NCI-H69 (cell line): ENCODE measurements at places on chromosomes 5 and 9.

- peak; percentile 10 for DNase-seq
Observed at GRCh38 chr5:29960323-29960722, 1233.2 kb upstream of the CDH6 start.

GRCh38 chr5:99706160-99706559, 777.4 kb upstream of the CHD1 start:
- no peak for DNase-seq

DNA sequence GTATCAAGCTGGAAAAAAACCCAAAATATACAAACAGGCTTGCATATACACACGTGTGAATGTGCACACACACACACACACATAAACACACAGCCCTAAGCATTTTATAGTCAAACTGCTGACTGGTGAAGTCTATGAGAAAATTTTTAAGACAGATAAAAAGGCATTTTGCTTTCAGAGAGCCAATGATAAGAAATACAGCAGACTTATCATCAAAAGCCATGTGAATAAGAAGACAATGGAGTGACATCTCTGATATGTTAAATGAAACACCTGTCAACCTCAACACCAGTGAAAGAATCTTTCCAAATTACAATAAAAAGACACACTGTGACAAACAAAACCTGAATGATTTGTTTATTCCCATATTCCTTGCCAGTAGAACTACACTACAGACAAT, 233.3 kb downstream of the CDH9 start:
- peak; percentile 11 for DNase-seq

DNA sequence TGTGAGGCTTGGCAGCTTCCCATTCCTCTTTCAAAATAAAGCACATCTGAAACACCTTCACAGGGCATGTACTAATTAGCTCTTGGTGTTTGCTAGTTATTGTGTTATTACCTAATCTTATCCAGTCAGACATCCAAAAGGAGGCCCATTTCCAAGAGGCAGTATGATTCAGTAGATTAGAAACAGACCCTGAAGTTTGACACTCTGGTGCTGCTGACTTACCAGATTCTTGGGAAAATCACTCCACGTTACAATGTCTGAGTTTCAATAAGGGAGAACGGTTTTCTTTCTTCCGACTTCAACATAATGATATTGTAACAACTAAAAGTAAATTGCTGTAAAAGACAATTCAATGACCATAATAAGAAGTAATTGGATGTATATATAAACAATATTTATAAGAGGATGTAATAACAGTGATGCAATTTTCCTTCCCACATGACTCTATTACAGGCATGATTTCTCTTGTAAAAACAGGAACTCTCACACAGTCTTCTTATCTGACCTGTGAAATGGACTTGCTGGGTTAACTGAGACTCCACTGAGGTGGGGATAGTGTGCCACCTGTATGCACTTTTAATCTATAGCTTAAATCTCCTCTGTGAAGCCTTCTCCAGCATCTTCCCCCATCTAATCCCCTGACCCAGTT, 181.3 kb upstream of the ELL2 start:
- peak; percentile 44 for DNase-seq

- DNase-seq = no peak
Observed at GRCh38 chr9:72134801-72135200, 14.4 kb upstream of the GDA start.

- DNase-seq = no peak
Observed at GRCh38 chr5:95327211-95327610, 42.3 kb upstream of the MCTP1 start.

GRCh38 chr9:129273136-129273895, 95.3 kb upstream of the IER5L start:
- DNase-seq = no peak

DNA sequence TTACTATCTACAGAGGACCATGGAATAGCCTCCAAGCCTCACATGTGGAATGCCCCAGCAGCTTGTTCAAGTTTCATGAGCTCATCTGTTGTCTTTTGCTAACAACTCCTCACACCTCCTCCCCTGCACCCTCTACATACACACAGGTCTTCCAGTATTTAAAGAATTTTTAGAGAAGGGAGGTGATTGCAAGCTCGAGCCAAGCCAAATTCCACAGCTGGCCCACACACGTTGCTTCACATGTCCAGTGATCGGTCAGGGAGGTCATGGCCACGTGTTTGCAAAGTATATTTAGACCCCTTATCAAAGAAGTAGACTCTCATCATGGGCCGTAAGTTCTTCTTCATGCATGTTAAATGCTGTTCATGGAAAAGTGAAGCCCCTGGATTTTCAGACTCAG, 281.7 kb downstream of the OSTF1 start:
- DNase-seq = no peak

- peak; percentile 86 for DNase-seq
Observed at GRCh38 chr5:41127967-41128690, 57.0 kb upstream of the MROH2B start.

DNA sequence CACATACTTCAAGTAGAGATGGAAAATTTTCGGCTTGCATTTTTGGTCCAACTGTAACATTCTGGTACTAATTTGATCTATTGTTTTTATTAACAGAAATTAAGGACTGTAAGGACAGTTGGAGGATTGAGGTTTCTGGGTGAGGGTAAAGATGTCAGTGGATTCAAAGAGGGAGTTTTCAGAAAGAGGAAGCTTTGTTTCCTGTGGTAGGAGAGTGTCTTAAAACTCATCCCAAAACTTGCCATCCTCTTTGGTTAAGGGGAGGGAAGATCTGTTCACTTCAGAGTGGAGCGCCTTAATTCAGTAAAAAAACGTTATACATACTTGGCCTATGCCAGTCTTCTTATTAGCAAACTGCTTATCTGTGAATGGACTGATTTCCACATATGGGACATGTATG, 13.8 kb downstream of the CNTRL start:
- DNase-seq = no peak

GRCh38 chr9:124348831-124349230, 66.4 kb downstream of the PSMB7 start:
- no peak for DNase-seq

DNA sequence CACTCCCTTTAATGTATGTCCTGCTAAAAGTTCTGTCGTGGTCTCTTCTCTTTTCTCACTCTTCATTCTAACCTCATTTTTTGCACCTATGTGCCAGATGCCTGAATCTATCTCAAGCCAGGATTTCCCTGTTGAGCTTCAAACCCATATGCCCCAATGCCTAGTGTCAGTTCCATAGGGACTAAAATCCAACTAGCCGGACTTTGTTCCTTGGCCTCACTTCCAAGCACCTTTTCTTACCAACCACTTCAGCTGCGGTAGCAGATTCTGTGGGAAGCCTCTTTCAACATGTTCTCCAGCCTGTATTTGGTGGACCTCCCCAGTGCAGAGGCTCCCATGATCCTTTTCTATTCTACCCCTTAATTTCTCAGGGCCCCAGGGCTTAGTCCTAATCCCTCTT, 17.5 kb downstream of the C9orf57 start:
- no peak for DNase-seq

- peak; percentile 81 for DNase-seq
Observed at GRCh38 chr9:129500161-129500862, 120.6 kb downstream of the C9orf50 start.

DNA sequence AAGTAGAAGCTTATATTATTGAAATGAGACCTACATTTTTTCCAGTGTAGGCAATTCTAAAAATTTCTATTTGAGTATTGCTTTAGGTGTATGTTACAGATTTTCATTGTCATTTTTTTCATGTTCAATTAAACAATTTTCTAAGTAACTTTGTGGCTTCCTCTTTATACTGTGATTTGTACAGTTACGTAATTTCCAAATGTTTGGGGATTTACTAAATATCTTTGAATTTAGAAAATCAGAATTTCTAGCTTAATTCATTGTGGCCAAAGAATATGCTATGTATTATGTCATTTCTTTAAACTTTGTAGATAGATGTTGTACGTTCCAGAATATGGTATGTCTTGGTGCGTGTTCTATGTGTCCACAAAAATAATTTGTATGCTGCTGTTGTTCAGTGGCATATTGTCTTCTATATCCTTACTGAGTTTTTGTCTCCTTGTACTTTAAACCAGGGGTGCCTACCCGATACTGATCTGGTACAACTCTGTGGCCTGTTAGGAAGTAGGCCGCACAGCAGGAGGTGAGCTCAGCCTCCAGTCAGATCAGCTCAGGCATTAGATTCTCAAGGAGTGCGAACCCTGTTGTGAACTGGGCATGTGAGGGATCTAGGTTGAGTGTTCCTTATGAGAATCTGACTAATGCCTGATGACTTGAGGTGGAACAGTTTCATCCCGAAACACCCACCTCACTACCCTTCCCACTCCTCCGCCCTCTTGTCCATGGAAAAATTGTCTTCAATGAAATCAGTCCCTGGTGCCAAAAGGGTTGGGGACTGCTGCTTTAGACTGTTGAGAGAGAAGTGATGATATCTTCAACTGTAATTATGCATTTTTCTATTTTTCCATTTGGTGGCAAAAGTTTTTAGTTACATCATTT, 63.5 kb downstream of the UBE2R2 start:
- no peak for DNase-seq

GRCh38 chr5:77590347-77590746, 48.2 kb downstream of the OTP start:
- peak; percentile 81 for DNase-seq

DNA sequence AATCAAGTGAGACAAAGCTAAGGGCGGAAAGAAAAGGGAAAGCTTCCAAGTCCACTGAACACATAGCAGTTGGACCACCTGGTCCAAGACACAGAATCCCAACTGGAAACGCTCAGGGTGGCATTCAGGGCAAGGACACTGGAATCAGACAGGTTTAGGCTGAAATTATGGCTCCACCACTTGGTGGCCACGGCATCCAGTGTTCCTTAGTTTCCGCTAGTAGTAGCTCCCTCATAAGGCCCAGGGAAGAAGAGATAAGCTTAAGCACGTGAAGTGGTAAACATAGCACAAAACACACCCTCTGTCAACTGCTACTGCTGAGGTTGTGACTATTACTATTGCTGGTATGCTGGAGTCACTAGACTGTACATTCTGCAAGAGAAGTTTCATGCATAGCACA, 209.4 kb downstream of the GLIS3 start:
- DNase-seq = peak; percentile 19

GRCh38 chr9:72012646-72013045, 47.8 kb downstream of the C9orf57 start:
- no peak for DNase-seq

DNA sequence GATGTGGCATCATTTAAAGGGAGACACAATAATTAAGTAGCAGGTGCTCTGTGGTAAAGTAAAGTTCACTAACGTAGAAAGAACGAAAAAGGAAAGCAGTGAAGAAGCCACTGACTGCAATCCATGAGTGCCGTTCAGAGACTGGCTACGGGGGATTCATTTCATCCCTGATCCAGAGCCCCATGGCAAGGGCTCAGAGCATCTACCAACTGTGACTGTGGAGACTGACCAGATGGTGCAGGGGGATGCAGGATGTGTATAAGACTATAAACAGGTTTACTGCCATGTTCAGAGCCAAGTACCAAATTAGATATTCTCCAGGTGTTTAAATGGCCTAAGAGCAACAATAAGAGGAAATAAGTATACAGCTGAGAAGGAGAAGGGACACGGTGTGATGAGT, 47.7 kb downstream of the MARCHF11 start:
- DNase-seq = peak; percentile 78

GRCh38 chr5:57828221-57828620, 345.6 kb upstream of the ACTBL2 start:
- DNase-seq = no peak

DNA sequence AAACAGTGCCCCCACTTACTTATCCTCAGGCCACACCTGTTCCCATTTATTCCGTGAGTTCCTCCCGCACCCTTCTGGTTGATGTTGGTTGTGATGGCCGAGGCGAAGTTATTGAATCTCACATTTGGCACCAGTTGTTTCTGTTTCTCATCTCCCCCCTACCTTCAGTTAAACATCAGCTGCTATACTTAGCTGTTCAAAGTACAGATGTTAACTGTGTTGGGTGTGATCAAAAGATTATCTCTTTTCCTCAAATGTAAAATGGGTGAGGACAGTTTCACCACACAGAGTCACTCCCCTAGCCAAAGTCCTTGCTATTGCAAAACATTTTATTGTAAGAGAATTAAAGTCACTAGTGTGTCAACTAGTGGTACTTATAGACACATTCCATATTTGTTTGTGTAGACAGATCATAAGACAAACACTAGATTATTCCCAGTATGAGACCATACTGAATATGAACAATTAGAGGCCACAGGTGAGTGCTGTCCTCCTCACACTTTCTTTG, 43.2 kb upstream of the PRSS3 start:
- no peak for DNase-seq

GRCh38 chr5:146419696-146420095, 27.4 kb upstream of the TCERG1 start:
- no peak for DNase-seq

GRCh38 chr5:59587489-59588337, 305.8 kb downstream of the PDE4D start:
- DNase-seq = peak; percentile 96

DNA sequence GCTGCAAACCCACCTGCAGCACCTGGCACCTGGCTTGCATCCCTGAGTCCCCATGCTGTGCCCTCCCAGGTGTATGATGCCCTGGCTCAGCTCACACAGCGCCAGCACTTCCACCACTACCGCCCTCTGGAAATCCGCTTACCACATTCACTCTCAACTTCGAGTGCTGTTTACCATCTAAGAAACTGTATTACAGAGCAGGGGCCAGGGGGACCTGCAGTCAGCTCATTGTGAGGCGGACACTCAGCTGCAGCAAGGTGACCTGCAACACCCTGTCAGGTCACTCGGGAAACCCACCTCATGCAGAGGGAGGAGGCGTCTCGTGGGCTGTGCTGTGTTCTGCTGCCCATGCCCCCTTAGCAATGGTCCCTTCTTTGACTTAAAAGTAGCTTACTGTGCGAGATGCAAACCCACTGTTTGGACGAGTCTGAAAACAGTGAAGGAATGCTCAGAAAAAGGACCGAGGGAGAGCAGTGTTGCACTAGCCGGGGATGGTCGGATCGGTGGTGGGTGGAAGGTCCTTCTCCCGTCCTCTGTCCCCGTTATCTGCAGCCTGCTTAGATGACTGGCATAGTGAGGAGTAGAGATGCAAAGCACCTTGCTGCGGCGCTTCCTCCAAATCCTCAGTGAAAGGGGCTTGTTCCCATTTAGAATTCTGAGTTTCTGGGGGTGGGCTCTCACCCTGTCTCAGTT, 55.2 kb upstream of the CTSL start:
- no peak for DNase-seq

- DNase-seq = peak; percentile 86
Observed at GRCh38 chr5:10583663-10584572, 20.0 kb downstream of the ANKRD33B start.

- peak; percentile 16 for DNase-seq
Observed at GRCh38 chr9:113493203-113493520, 29.6 kb downstream of the RGS3 start.

- no peak for DNase-seq
Observed at GRCh38 chr9:93253633-93254032, 69.7 kb downstream of the WNK2 start.

GRCh38 chr9:135500071-135500524, 384 bp upstream of the MRPS2 start:
- DNase-seq = no peak

GRCh38 chr5:169347786-169348185, 46.8 kb upstream of the SLIT3 start:
- no peak for DNase-seq

- no peak for DNase-seq
Observed at GRCh38 chr5:25964009-25964372, 1074.4 kb downstream of the CDH9 start.
